Lung microvascular endothelial cell (primary cell): ENCODE measurements at places on chromosomes 6 and 20.

- DNase-seq, result no peak
These were observed 76.8 kb downstream of the RNASET2 start for GRCh38 chr6:166879594-166879993.

GRCh38 chr6:163731215-163732013 lies 316.9 kb downstream of the QKI start:
- DNase-seq, result no peak

DNA sequence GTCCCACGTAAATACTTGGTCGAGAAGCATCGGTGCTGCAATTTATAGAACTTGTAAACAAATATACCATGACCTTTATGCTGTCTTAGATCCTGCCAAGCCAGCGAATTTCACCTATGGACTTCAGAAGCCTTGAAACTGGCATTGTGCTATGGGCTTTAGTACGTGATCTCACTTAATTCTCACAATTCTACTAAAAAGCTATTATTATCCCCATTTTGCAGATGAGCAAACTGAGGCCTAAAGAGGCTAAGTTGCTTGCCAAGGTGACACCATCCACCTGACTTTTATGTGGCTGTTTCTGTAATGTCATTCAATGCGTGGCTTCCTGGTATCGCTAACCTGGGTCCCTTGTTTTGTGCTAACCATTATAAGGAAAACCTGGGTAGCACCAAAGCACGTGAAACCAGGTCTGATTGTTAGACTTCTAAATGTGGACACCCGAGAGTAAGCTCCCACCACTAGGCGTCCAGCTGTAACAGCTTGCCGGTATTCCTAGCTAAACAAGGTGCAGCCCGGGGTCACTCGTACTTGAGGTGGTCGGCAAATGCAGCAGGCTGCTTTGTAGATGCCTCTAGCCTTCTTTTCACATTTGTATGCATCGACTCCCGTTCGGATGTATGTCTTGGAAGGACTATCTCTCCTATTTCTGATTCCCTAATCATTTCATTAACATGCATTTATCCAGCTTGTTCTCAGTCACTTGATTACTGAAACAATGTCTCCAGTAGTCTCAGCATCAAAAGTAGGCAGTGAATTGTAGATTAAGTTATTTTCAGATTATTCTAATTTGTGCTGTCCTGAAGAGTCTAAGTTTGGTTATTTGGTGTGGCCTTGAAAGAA lies 1.1 kb downstream of the SYNJ2 start:
- DNase-seq, result peak; percentile 73

- peak; percentile 85 for DNase-seq
These were observed 23.6 kb downstream of the LRP11 start for GRCh38 chr6:149840345-149841075.

DNA sequence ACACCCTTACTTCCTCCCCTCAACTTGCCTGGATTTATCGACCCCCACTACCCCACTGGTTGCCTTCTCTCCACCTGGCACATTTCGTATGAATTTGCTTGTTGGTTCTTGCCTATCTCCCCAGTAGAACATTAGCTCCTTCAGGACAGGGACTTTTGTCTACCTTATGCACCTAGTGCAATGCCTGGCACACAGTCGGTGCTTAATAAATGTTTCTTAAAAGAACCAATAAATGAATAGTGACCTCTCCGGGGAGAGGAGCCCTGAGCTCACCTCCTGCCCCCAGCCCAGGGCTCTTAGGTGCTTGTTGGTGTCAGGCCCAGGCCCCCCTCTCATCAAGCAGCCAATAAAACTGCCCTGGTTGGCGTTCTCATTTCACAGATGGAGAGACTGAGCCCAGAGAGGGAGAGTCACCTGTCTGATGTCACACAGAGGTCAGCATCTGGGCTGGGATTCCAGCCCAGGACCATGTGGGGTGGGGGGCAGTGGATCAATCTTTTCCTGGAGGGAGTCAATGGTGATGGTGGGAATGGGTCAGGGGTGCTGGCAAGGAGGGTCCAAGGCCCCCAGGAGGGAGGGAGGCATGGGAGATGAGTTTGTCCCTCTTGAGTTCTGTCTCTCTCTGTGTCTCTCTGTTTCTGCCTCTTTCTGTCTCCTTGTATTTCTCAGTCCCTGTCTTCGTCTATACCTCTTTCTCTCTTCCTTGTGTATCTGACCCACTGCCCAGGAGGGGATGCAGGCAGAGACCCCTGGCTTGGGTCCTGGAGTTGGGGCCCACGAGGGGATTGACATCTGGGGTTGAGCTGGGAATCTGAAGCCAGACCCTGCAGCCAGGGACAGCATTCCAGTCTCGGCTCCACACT lies 89.6 kb downstream of the CEBPB start:
- no peak for DNase-seq

DNA sequence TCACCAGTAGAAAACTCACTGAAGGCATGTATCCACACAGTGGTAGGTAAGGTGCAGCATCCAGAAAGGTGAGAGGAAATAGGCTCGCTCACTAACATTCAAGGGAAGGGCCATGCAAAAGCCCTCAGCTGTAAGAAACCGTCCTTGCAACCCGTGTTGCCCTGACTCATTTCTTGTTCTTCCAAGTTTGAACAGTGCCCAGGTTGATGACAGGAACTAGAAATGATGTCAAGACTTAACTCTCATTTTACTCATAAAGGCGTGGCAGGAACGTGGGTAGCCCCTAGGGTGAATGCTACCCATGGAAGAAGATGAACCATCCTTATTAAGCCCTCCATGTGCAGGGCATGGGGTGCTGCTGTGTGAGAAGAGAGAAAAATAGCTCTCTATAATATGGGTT lies 187.6 kb downstream of the CD83 start:
- DNase-seq, result no peak

- no peak for DNase-seq
These were observed 386.2 kb upstream of the FLRT3 start for GRCh38 chr20:14723614-14724013.

DNA sequence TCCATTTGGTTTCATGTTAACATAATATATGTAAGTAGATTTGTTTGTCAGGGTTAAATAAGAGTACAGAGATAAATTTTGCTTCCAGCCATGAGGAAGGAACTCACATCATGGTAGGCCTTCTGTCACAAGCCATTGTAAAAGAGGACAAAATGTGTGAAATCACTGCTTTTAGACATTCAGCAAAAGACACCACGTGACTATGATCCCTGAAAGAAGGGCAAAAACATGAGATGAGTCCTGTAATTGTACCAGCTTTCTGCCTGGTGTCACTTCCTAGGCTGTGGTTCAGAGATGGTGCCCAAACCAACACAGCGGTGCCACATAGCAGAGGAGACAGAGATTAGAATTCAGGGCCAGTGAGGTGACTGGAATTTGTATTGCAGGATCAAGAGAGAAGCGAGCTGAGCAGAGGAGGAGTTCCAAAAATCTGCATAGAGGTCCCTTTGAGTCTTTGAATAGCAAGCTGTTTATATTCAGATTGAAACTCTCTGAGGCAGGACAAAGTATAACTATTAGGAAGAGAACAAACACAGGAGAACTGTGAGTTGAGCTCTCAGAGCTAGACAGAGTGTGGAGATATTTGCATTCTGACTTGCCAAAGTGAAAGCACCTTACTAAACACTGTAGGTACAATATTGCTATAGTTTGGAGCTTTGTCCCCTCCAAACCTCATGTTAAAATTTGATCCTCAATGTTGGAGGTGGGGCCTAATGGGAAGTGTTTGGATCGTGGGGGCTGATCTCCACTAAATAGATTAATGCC lies 52.6 kb upstream of the PDE7B start:
- DNase-seq, result no peak

DNA sequence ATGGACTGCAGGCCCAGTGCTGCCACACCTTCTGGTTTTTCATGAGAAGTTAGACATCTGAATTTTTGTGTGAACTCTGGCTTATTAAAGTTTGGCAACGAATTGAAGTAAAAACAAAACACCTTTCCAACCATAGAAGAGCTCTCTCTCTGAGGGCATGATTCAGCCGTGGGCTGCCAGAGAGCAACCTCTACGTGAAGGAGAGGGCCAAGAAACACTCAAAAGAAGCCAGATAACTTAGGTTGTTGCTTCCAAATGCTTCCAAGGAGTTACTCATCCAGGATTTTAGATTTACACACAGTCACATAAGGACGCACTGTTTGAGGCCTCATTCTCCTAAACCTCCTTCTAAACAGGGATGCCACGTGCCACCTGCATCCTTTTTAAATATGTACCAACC lies 65.5 kb downstream of the NRN1 start:
- no peak for DNase-seq

DNA sequence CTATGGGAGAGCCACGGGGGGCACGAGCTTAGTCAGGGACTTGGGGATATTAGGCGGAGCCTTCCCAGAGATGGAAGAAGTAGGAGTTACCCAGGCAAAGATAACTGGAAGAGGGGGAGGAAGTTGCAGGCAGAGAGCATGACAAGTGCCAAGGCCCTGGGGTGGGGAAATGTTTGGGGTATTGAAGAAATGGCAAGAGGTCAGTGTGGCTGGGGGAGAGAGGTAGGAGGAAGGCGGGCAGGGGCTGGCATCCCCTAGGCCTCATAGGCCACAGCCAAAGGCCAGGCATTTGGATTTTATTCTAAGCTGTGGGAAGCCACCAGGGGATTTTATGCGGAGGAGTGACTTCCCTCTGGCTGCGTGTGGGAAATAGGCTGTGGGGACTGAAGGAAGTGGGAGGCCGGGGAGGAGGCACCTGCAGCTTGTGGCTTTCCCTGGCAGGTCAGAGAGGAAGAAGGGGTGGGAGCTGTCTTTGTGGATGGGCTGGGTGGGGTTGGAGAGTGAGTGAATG lies 22.7 kb downstream of the SNAI1 start:
- DNase-seq, result peak; percentile 51

DNA sequence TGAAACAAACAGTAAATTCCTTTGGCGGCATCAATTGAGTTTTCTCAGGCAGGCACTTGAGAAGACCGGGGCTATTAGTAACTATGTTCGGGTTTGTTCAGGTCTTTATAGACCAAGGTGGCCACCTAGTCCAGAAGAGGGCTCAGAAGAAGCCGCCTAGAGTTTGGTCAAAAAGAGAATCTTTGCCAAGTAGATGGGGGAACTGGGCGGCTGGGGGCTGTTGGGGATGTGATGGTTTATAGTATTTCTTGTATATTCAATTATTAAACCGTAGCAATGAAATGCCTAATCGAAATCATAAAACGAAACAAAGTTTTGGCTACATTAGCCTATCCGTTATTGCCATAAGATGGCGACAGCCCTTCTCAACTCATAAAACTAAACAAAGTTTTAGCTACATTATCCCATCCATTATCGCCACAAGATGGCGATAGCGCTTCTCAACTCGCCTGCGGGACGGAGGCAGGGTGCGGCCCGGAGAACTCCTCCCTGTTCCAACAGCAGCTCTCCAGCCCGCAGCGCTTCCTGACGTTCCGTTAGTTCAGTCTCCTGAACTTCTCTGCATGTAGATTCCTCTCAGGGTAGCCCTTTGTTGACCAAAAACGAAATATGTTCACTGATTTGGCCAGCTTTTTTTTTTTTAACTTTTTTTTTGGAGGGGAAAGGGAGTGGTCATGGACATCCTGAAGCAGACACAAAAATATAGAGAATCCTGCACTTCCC lies 120.5 kb upstream of the PRSS16 start:
- peak; percentile 92 for DNase-seq

- DNase-seq, result no peak
These were observed 233.7 kb downstream of the FOXA2 start for GRCh38 chr20:22350624-22351023.

DNA sequence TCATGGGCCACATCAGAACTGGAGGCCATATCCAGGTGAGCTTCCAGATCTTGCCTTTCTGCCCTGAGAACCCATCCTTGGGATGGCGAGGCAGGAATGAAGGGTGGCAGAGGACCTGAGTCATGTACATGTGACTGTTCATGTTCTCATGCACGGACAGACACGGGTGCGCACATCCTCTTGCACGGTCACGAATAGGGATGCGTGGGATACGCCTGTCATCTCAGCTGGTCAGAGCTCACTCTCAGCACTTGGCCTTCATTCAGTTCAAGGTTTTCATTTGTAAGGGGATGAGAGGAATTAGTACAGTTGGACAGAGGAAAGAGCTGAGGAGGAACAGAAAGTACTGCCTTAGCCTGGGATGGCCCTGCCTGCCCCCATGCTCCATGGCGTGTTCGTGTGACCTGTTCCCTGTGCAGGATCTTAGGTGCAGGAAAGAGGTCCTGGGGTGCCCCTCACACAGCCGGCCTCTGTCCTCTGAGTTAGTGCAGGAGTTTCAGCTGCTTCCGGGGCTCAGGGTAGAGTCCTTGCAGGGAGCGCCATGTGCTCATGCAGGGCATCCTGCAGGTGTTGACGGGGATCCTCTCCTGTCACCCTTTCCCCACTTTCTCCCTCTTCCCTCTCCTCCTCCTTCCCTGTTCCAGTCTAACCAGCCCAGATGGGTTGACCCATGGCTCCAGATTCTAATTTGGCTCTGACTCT lies 173.4 kb downstream of the DTNBP1 start:
- no peak for DNase-seq

DNA sequence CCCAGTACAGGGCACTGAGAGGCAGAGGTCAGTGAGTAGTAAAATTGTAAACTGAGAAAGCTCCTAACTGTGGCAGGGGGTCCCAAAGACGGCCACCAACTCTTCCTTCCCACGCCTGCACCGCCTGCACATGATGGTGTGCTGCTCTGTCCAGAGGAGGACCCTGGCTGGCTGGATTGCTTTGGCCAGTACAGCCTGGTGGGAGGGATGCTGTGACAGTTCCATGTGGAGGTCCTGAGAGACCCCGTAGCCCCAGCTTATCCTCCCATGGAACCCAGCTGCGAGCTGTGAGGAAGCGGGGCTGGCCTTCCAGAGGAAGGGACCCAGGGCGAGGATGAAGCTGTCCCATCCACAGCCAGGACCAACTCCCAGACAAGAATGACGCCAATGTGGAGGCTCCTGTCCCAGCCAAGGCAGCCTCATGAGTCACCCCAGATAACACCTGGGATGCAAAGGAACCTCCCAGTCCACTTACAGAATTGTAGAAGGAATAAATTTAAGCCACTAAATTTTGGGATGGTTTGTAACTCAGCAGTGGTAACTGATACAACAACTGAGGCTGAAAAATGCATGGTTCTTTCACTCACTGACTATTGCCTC lies 2.0 kb upstream of the ACSS1 start:
- DNase-seq, result no peak

DNA sequence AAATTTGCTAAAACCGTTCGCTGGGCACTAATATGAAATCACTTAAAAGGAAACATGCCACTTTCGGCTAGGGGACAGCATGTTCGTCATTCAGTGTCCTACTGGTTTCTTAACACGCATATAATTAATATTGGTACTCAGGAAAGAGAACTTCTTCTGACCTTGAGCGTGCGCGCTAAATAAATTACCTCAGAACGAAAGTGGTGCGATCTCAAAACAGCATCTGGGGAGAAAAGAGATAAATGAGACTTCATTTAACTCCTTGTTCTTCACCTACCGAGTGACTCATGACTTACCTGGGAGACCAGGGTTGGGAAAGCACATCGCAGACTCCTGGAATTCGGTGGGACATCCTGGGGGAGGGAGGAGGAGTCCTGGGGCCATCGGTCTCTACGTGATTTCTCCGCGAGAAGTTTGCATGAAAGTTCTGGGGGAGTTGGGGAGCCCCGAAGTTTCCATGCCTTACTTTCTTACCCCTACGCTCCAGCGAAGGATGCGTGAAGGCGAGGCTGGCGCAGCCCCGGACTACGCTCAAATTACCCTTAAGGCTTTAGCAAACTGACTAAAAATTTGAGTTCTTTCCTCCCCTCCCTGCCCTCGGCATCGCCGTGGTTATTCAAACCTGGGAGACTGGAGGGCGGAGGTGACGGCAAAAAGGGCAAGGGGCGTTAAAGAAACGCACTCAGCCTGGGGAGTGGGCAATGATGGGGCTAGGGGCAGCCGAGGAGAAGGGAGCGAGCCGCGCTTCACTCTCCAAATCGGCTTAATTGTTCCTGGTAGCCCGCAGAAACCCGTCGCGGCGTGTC lies 1.1 kb upstream of the BEND6 start:
- DNase-seq, result peak; percentile 18
